Kidney epithelial cell (primary cell): ENCODE measurements at places on chromosomes 1 and 21.

DNA sequence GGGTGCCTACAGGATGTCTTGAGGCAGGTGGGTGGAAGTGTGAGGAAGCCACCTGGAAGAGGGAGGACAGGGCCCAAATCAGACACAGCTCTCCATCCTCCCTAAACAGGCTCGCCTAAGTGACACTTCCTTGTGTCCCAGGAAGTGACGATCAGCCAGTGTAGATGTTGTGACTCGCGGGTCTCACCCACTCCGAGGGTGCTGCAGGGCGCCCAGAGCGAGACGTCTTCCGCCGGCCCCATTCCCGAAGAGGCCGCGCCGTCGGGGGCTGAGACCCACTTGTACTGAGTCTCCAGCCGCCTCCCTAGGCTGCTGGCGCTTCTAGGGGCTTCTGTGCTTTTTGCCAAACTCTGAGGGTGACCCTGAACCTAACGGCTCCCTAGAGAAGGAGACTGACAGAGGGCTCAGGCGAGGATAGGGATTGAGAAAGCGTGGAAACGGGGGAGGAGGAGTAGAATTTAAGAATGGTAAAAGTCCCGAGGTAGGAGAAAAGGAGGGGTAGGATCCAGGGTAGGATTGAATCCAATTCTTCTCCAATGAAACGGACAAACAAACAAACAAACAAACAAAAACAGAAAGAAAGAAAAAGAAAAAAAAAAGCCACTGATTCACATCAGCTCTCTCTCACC, 543 bp upstream of the MARK1 start:
- no peak for DNase-seq

GRCh38 chr1:52913537-52913936, 8.0 kb downstream of the ECHDC2 start:
- DNase-seq = no peak

GRCh38 chr1:40140211-40140973, 20.8 kb upstream of the RLF start:
- DNase-seq = no peak

- no peak for DNase-seq
These were observed 41.5 kb downstream of the PTPRC start for GRCh38 chr1:198680174-198680875.

DNA sequence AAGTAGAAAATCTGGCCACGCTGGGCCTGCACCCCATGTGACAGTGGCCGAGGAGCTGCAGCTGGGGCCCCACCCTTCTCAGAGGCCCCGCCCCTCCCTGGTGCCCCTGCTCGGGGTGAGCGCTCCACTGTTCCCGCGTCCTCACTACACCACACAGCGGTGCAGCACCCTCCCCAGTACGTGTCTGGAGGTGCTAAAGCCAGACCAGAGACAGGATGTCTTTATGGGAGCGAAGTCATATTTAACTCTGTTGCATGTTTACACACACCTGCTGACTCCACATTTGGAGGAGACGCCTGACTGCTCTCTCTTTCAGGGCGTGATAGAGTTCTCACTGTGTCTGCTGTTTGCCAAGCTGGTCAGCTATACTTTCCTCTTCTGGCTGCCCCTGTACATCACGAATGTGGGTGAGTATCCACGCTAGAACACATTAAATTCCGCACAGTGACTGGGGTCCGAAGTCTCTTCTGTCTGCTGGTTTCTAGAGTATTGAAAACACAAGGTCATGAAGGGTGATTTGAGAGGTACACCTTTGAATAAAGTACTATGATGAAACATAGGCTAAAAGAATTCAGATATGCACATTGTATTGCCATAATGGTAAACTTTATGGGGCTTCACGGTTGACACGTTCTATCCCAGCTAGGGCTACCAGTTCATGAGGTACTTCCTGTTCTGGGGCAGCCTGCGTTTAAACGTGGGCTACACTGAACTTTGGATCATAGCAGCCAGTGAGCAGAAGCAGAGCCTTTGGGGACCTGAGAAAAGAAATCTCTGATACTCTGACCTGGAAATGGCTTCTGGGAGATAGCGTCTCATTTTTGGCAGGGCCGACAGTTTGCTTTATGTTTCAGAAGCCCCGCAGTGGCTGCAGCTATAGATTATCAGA, 48.4 kb downstream of the SLC37A1 start:
- no peak for DNase-seq

DNA sequence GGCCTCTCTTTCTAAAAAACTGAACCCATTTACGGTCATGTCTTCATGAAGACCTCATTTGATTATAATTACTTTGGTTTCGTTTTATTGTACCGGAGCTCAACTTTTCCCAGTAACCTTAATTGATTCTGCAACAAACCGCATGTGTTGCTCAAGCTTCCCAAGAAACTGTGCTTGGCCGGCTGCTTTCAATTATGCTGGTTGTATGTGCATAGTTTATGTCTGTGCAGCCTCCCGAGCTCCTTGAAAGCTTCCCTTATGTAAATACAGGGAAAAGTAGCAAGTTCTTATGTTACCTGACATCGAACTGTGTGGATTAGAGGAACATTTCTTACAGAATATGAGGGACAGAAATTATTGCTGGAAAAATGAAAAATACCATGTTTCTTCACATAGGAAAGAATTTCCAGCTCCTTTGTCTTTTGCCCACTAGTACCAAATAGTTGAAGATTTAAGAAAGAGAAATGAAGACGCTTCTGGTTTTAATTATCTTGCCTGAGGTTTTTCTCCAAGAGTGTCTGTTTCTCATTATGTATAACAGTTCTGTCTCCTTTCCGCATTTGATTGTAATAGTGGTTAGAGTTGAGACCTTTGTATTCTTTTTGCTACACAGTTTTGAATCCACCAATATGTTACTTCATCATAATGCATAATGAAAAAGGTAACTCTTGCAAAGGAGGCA, 2.1 kb downstream of the VCAM1 start:
- DNase-seq = peak; percentile 14

- DNase-seq = no peak
These were observed 40.0 kb downstream of the SPTA1 start for GRCh38 chr1:158646465-158646864.
